ENCODE measurements at places on chromosomes 3 and 15. TPM values are rescaled to one million over a fixed set of nuclear protein-coding genes. Genes with fewer than 3 reads are reported as not detected.

GRCh38 chr15:65646486-65646885 lies 24.7 kb downstream of the SLC24A1 start:
- no peak for DNase-seq

- DNase-seq: no peak
Measured at GRCh38 chr3:114624571-114625181, 330.8 kb downstream of the TIGIT start.

- no peak for DNase-seq
Measured at GRCh38 chr3:178472941-178473340, 63.3 kb upstream of the KCNMB2 start.

DNA sequence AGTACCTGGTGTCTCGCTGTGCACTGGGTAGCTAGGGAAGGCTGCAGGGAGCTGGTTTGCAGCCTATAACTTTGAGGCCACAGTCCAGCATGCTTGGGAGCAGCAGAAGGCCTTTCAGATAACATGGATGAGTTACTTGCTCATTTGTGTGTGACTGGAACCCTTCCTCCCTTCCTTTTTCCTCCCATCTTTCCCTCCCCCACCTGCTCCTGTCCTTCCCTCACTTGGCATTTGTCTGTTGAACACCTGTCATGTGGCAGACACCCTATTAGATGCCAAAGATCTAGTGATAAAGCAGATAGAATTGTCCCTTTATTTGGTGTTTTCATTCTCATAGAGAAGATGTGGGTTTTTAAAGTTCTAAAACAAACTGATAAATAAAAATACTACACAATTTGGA lies 71.6 kb downstream of the LRTM1 start:
- no peak for DNase-seq

Gene FHIT
- total RNA-seq: 2.1 TPM

Measured in H7 (cell line).